Lung (tissue), 17 donors: ENCODE measurements at places on chromosomes 13 and 19. TPM values are rescaled to one million over a fixed set of nuclear protein-coding genes. Genes with fewer than 3 reads are reported as not detected.

DNA sequence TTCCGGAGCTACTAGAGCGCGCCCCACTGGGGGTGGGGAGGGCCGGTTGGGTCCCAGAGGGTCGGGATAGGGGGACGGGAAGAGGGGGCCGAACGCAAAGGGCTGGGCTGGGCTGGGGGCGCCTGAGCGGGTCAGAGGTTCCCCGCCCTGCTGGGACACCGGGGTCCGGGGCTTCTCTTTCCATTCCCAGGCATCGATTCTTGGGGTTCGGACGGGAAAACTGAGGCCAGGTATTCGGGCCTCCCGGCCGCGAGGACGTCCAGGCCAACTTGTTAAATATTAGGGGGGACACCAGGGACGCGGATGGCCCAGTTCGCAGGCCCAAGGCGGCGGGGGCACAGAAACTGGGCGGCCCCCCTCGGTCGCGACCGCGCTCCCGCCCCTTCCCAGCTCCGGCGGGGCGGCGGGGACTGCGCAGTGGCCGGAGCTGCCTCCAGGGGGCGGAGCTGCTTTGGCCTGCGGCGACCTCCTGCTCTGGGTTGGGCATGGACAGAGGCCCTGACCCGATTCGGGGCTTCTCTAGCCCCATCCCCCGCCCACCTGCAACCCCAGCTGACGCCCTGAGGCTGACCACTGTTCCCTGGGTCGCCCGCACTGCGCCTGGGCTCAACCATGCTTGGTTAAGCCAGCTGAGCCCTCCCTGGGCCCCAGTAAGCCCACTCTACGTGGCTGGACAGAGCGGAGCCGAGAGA lies 1.2 kb upstream of the KLF16 start:
- DNase-seq, result peak; percentile 65

DNA sequence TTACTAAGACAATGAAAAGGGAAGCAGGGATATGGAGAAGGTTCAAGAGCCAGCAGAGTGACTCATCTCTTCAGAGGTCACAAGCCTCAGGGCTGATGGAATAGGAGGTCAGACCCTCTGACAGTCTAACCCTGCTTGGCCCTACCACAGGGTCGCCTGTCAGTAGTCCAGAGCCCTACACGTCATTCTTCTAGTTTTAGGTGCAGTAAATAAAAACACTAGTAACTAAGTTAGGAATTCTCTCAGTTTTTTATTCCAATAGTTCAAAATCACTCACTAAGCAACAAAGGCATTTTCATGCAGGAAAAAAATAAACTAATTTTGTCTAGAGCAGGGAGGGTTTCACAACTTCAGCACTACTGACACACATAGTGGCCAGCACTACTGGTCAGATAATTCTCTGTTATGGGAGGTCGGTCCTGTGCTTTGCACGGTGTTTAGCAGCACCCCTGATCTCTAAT lies 27.2 kb downstream of the FOXO1 start:
- no peak for DNase-seq

GRCh38 chr13:24104723-24105122 lies 55.8 kb upstream of the SPATA13 start:
- DNase-seq, result no peak

DNA sequence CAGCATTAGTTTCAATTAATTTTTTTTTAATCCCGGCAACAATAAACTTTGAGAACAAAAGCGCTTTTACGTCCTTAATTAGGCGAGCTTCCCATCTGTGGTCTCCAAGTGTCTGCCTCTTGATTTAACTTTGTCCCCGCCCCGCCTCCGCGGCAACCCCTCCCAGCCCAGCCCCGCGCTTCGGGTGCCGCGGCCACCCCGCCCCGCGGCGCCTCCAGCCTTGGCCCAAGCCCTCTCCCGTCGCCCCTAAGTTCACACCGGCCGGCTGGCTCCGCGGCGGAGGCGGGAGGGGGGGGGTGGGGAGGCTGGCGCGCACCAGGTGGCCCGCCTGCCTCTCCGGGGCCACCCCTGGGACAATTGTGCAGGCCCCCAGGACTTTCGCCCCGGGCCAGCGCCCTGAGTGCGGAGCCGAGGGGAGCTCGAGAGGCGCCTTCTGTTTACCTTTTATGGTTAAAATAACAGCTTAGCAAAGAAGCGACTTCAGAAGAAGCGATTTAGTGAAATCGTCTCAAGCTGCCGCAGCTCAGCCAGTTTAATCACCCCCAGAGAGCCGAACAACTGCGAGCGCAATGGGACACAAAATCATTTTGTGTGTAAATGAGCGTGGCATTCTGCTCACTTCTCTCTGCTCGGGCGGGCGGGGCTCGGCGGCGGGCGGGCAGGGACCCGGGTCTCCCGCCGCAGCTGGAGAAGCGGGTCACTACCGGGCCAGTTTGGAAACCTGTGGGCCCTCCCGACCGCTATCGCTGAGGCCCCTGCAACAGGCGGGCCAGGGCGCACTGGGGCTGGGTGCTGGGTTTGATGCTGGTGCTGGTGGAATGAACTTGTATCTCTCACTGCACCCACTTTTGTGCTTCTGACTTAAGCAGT lies 1.4 kb downstream of the KCTD15 start:
- DNase-seq, result peak; percentile 68

DNA sequence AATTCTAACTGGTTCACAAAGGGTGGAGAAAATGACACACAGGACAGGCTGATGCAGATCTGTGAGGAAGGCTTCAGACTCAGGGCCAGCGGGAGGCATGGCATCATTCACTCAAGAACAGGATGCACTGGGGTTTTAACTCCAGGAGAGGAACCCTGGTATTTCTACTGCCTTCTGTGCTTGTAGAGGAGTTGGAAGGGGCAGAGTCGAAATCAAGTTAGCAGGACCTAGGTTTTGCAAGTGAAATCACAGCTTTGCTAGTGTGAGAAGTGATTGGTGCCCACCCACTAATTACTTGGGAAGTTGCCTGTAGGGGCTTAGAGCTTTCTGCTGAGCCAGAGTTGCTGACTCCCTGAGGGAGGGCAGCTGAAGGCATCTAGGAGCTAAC lies 92.7 kb downstream of the AKAP11 start:
- no peak for DNase-seq

The PCP2 gene
- polyA plus RNA-seq, result 4.4 TPM

DNA sequence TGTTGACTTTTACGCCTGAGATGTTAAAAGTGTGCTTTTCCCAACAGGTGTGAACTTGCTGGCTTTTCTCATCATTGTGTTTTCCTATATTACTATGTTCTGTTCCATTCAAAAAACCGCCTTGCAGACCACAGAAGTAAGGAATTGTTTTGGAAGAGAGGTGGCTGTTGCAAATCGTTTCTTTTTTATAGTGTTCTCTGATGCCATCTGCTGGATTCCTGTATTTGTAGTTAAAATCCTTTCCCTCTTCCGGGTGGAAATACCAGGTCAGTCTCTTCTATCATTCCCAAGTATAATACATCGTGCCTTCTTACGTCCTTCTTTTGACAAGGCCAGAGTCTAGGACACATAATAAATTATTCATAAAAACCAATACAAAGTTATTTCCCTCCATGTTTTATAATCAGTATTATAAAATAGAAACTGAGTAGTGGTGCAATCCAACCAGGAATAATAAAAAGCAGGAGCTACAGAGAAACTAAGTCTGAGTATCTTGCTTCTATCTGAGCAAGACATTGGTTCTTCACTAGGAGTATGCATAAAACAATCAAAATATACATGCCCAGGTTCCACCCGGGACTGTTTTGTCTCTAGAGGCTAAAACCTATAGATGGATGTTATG lies 57.9 kb downstream of the RXFP2 start:
- DNase-seq, result no peak
